ENCODE measurements at places on chromosomes 4 and X. TPM values are rescaled to one million over a fixed set of nuclear protein-coding genes. Genes with fewer than 3 reads are reported as not detected.

ZNF732 gene
- 1.2 TPM for total RNA-seq

SMPX gene
- not detected for total RNA-seq

NPY1R gene
- total RNA-seq, result not detected

SULT1B1 gene
- not detected for total RNA-seq

GLRA3 gene
- not detected for total RNA-seq

PCDH19 gene
- total RNA-seq, result not detected

RHOH gene
- total RNA-seq, result not detected

MMRN1 gene
- not detected for total RNA-seq

AKAP17A gene
- 30.0 TPM for total RNA-seq

SMS gene
- total RNA-seq, result 184 TPM

GPRIN3 gene
- not detected for total RNA-seq

NSDHL gene
- total RNA-seq, result 32.7 TPM

PPEF1 gene
- total RNA-seq, result not detected

KLB gene
- 0.08 TPM for total RNA-seq

ADGRL3 gene
- under 0.01 TPM for total RNA-seq

CHIC1 gene
- total RNA-seq, result 1.5 TPM

FGFBP2 gene
- total RNA-seq, result not detected

PRRG1 gene
- total RNA-seq, result 12.5 TPM

SH2D1A gene
- not detected for total RNA-seq

ZXDA gene
- 1.4 TPM for total RNA-seq

TKTL2 gene
- total RNA-seq, result not detected

GPM6B gene
- total RNA-seq, result 0.19 TPM

PDCL2 gene
- not detected for total RNA-seq

ZNF41 gene
- 5.1 TPM for total RNA-seq

USP17L29 gene
- total RNA-seq, result not detected

GIMD1 gene
- not detected for total RNA-seq

XG gene
- 11.8 TPM for total RNA-seq

SSX2 gene
- total RNA-seq, result not detected

IQSEC2 gene
- total RNA-seq, result 11.1 TPM

IDUA gene
- total RNA-seq, result 1.5 TPM

SLC6A14 gene
- 0.04 TPM for total RNA-seq

PPP1R2C gene
- total RNA-seq, result not detected

HPGD gene
- total RNA-seq, result not detected

NOP14 gene
- 21.7 TPM for total RNA-seq

POU4F2 gene
- not detected for total RNA-seq

YY2 gene
- total RNA-seq, result 0.78 TPM

ARMCX5 gene
- 7.3 TPM for total RNA-seq

MAMLD1 gene
- 0.38 TPM for total RNA-seq

CT45A3 gene
- not detected for total RNA-seq

BRCC3 gene
- total RNA-seq, result 9.6 TPM

POU3F4 gene
- total RNA-seq, result not detected

NAP1L2 gene
- total RNA-seq, result 1.1 TPM

IL15 gene
- 0.15 TPM for total RNA-seq

SMIM43 gene
- not detected for total RNA-seq

FAM133A gene
- not detected for total RNA-seq

TRIM60 gene
- total RNA-seq, result not detected

TMEM35A gene
- total RNA-seq, result not detected

FHIP1A gene
- 18.8 TPM for total RNA-seq

PAGE4 gene
- not detected for total RNA-seq

GATA1 gene
- total RNA-seq, result not detected

TMSB4X gene
- 2,608 TPM for total RNA-seq

TMEM150C gene
- total RNA-seq, result 0.19 TPM

CCDC149 gene
- 2.6 TPM for total RNA-seq

REELD1 gene
- not detected for total RNA-seq
